ENCODE measurements at places on chromosomes 4 and X.

DNA sequence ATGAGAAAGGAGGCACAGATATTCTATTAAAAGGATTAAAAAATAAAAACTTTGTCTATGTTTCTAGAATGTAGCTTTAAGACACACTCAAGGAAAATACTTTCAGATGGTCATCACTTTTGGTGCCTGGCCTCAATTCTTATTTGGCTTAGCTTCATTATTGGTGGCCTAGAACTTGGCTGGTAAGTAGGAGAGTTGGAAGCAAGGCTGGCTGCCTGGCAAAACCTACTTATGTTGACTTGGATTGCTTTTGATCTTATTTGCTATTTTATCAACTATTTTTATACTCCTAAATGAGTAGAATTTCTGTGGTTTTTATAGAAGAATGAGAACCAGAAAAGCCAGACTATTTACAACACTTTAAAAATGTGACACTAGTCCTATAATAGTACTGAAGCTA lies 35.3 kb upstream of the JADE3 start:
- DNase-seq = no peak

GRCh38 chr4:139907001-139907809 lies 241.6 kb downstream of the MGST2 start:
- DNase-seq = no peak

DNA sequence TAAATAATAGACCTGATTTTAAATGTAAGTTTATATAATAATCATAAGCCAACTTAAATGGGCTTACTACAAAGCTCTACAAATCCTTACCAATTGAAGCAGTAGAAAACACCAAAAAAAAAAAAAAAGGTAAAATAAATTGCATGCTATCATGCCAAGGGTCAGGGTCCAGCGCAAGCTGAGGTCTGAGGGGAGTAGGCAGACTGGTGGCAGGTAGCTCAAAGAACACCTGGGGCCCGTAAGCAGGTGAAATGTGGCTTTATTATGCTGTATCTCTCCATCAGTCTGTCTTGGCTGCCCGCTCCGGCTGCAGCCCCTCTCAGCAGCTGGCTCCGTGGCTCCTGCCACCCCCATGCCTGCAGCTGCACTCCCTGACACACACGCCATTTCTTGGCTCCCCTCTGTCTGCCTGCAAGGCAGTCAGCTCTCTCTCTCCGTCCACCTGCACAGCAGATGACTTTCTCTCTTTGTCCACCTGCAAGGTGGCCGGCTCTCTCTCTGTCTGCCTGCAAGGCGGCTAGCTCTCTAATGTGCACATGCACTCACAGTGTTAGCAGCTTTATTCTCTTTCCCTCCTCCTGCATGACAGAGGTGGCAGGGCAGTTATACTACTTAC lies 209.4 kb upstream of the UGT8 start:
- DNase-seq = no peak

DNA sequence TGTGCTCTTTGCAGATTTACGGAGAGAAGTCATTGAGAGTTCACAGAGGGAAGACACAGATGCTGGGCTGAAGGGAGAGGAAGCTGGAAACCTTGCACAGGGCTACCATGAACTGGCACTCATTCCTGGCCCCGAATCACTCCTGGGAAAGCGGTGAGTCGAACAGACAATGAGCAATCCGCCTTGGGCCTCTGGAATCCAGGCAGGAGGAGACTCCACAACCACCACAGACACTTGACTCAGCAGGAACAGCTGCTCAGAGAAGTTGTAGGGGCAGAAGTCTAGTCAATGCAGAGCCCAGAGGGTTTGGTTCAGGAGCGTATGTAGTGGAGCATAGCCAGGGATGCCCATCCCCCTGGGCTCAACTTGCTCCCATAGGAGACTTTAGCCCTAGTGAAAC lies 62.8 kb upstream of the GRIA3 start:
- no peak for DNase-seq

- DNase-seq = no peak
These were observed 126.7 kb downstream of the CHRNA9 start for GRCh38 chr4:40461879-40462278.

- DNase-seq = no peak
These were observed 52.1 kb downstream of the CT47B1 start for GRCh38 chrX:120823556-120823955.

DNA sequence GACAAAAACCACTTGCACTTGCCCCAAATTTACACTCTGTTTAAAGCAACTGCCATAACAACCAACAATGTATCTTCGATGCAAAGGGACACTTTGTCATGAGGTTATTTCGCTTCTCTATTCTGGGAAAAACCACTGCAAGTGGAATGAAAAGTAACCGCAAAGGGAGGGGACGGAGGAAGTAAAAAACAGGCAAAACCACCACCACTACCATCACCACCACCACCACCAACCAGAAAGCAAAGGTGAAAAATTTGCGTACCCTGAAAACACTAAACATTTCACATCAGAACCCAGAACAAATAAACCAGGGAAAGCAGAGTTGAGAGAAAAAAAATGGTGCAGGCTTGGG lies 1.2 kb upstream of the N4BP2 start:
- peak; percentile 11 for DNase-seq

DNA sequence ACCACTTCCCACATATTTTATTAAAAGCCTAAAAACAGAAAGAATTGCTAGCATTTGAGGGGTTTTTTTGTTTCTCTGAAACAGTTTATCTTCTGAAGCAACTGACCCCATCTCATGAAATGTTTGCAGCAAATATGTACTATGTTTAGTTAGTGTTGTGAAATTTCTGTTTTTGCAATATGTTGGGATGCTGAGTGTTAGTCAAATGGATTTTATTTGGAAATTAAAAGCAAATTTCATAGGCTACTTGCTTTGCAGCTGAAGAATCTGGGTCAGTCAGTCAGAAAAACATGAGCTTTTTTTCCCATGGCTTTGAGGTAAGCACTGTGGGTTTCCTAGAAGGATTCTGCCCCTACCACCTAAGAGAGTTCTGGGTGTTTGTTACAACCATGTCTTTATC lies 184.9 kb upstream of the DKK2 start:
- DNase-seq = no peak

- no peak for DNase-seq
These were observed 10.9 kb upstream of the NALF2 start for GRCh38 chrX:69493193-69493592.

- DNase-seq = no peak
These were observed 23.3 kb downstream of the TRMT2B start for GRCh38 chrX:101028562-101028961.

Data from activated T-cell treated with anti-CD3 and anti-CD28 coated beads for 4 hours (primary cell).